ENCODE measurements at places on chromosomes 4 and X.

- DNase-seq = no peak
Observed at GRCh38 chr4:152189451-152190179, 346.3 kb downstream of the FBXW7 start.

GRCh38 chrX:14529290-14529989 is at the start of gene GLRA2:
GLRA2 (plus strand) TSS chrX:14529536; CDS start chrX:14530058, 522 bp downstream.
- DNase-seq = no peak

DNA sequence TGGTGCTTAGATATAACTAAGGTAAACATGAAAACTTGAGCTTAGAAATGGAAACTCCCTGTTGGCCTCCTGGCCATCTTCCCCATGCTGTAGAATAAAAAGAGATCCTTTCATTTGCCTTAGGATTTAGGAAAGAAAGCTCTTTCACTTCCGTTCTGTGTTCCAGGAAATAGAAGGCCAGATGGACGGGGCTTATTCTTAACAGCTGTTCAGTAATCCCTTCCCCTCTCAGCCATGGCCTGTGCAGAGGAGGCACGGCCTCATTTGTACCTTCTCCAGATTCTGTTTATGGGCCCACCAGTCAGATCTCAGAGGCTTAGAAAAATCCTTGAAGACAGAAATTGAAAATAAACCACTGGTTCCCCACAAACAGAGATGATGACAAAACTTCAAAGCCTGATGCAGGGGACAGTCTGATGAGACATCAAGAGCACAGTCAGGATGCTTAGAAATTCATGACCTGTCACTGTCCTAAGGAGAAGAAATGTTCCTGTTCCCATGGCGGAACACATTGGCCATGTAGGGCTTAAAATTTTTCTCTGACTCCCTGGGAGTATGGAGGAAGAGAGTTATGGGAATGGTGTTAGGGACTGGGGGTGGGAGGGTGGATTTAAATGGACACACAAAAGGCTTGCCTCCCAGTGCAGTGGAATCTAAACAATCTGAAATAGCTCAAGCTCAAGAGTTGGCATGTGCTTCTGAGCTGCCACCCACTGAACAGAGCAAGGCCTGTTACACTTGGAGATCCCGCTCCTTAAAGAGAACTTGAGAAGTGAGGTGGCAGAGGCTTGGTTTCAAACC is 188.8 kb downstream of the SOWAHB start:
- no peak for DNase-seq

- DNase-seq = no peak
Observed at GRCh38 chr4:85955620-85956292, 404.1 kb downstream of the MAPK10 start.

DNA sequence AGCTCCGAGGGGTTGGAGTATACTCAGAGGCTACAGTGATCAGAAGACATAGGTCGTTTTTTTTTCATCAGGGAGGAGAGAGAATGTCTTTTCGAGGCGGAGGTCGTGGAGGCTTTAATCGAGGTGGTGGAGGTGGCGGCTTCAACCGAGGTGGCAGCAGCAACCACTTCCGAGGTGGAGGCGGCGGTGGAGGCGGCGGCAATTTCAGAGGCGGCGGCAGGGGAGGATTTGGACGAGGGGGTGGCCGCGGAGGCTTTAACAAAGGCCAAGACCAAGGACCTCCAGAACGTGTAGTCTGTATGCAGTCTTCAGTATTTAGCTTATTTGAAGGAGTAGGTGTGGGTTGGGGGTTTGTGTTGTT is 500 bp downstream of the GAR1 start:
- DNase-seq = peak; percentile 58

GRCh38 chr4:125433453-125433852 is 118.7 kb downstream of the FAT4 start:
- DNase-seq = no peak

GRCh38 chrX:6163721-6164120 is 64.9 kb downstream of the NLGN4X start:
- DNase-seq = no peak

GRCh38 chr4:90127706-90128345 is 632 bp downstream of the CCSER1 start:
- no peak for DNase-seq

- no peak for DNase-seq
Observed at GRCh38 chr4:116469582-116469981, 615.8 kb downstream of the TRAM1L1 start.

DNA sequence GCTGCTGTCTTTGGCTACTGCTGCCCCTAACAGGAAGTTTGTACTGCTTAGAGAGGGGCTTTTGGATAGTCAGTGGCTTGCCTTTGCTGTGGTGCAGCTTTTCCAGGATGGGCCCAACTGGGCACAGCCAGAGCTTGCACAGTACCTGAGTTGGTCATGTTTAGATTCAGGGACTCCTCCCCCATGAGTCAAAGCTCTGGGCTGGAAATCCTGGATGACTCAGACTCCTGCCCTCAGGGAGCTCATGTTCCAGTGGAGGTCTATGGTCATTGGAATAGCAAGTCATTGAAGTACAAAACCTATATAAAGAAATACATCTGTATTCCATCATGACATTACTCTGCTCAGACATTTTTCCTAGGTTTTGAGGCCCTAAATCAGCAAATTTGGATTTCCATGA is 66.7 kb upstream of the PJA1 start:
- peak; percentile 2 for DNase-seq

All from Peyer's patch (tissue), 4 donors.